Endothelial cell of umbilical vein (primary cell): ENCODE measurements at places on chromosomes 13 and 19. TPM values are rescaled to one million over a fixed set of nuclear protein-coding genes. Genes with fewer than 3 reads are reported as not detected.

Gene MIER2
- 41.7 and 44.9 TPM in 2 replicates for total RNA-seq

Gene NKPD1
- not detected in 2 replicates for total RNA-seq

DNA sequence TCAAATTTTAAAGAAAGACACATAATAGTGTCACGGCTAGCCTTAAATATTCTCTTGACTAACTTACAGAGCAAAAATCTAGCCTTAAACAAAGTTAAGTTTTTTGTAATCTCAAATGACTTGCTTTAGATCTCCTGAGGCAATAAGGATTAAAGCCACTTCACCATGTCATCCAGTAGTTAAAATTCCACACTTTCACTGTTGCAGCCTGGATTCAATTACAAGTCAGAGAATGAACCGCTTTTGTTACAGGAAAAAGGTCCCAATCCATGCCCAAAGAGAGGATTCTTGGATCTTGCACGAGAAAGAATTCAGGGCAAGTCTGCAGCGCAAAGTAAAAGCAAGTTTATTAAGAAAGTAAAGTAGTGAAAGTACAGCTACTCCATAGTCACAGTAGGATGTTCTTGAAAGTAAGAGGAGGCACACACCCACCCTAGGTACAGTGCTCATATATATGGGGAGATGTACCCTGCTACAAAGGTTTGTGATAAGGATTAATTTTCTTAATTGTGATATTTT is 34.6 kb upstream of the CD177 start:
- no peak for DNase-seq

DNA sequence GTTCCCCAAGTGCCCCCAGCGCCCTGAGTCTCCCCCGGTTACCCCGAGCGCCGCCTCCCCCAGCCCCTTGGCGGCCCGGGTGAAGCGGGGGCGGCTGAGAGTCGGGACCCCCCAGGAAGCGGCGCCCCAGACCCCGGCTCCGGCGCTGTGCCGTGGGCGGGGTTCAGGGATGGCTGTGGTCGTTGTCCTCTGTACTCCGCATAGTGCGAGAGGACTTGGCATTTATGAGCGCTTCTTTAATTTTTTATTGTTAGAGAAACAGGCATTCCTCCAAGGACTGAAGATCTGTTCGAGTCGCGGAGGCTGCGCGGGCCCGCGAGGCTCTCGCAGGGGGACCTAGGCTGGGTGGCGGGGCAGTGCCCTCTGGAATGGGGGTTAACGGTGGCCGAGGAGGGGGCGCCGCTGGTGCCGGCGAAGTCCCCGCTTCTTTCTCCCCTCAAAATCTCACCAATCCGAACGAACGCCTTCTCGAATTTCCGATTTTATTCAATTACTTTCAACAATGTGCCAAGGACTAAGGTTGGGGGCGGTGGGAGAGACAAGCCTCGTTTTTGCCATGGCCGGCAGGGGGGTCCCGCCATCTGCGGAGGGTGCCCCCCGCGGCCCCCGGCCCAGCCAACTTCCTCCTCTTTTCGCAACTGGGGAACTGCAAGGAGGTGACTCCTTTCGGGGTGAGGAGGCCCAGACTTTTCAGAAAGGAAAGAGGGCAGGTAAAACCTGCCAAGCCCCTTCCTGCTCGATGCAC is 596 bp upstream of the GJB2 start:
- no peak for DNase-seq

GRCh38 chr19:14516746-14517438 is 1.3 kb downstream of the DNAJB1 start:
- DNase-seq, result peak; percentile 21

DNA sequence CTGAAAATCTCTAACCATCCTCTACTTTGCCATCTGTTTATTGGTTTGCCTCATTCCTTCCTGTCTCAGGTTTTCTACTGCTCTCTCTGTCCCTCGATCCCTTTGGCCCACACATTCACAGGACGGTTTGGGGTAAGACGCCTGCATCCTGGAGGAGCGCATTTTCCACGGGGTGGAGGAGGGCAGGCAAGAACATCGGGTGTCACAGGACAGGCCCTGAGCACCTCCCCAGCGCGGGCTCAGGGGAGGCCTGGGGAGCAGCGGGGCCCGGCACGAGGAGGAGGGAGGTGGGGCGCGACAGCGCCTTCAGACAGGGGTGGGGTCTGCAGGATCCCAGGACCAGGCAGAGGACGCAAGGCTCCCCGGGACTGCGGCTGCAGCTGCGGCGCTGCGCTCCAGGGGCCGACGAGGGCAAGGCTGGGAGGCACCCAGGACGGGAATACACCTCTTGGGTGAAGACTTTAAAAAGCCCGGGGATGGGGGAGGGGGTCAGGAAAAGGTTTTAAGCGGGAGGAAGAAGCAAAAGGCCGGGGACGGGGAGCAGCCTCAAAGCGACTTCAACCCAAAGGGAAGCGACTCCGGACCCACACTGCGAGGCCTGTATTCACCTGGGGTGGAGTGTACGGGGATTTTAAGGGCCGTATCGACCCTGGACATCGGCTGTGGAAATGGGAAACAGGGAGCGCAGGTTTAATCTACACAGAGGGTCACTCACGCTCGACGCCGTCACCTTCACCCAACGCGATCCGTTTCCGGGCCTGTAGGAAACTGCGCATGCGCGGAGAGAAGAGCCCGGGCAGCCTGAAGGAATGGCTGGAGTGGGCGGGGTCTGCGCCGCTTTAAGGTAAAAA is at the start of gene ZNF415:
Gene ZNF415 (minus strand): TSS at position 770 of the 851 bp plus-strand sequence. CDS start 10,234 bp downstream, outside the sequence.
- DNase-seq, result peak; percentile 35

DNA sequence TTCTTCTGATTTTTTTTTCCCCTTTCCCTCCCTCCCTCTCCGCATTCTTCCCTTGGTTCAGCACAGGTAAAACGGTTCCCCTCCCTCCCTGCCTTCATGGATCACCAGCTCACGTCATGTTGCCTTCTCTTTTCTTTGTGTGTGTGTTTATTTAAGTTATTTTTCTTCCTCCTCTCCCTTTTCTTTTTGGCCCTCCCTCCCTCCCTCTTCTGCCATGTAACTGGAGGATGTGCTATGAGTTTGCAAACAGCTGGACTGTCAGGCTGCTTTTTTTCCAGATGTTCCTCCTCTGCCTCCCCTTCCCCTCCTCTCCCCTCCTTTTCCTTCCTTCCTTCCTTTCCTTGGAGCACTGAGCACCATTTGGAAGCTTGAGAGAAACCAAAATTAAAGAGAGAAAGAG is 2.0 kb downstream of the LENG9 start:
- DNase-seq, result peak; percentile 17

GRCh38 chr13:62418376-62418775 is 1002.7 kb upstream of the PCDH20 start:
- DNase-seq, result no peak
